ENCODE measurements at places on chromosomes 2 and 18.

DNA sequence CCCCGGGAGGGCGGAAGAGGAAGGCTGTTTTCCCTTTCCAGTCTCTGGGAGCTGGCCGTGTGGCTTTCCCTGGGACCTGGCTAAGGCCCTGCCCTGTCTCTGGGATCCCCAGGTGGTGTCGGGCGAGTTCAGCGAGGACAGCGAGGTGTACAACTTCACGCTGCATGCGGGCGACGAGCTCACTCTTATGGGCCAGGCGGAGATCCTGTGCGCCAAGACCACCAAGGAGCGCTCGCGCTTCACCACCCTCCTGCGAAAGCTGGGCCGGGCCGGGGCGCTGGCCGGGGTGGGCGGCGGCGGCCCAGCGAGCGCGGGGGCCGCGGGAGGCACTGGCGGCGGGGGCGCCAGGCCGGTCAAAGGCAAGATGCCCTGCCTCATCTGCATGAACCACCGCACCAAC is 11.2 kb downstream of the GAREM2 start:
- DNase-seq, result no peak

GRCh38 chr2:54901224-54901986 is 148.8 kb downstream of the RTN4 start:
- no peak for DNase-seq

- DNase-seq, result no peak
These were observed 32.6 kb upstream of the E2F6 start for GRCh38 chr2:11498543-11499034.

GRCh38 chr2:28627722-28628480 is 123.7 kb upstream of the PPP1CB start:
- no peak for DNase-seq

GRCh38 chr2:176914371-176914770 is 298.2 kb upstream of the HNRNPA3 start:
- no peak for DNase-seq

DNA sequence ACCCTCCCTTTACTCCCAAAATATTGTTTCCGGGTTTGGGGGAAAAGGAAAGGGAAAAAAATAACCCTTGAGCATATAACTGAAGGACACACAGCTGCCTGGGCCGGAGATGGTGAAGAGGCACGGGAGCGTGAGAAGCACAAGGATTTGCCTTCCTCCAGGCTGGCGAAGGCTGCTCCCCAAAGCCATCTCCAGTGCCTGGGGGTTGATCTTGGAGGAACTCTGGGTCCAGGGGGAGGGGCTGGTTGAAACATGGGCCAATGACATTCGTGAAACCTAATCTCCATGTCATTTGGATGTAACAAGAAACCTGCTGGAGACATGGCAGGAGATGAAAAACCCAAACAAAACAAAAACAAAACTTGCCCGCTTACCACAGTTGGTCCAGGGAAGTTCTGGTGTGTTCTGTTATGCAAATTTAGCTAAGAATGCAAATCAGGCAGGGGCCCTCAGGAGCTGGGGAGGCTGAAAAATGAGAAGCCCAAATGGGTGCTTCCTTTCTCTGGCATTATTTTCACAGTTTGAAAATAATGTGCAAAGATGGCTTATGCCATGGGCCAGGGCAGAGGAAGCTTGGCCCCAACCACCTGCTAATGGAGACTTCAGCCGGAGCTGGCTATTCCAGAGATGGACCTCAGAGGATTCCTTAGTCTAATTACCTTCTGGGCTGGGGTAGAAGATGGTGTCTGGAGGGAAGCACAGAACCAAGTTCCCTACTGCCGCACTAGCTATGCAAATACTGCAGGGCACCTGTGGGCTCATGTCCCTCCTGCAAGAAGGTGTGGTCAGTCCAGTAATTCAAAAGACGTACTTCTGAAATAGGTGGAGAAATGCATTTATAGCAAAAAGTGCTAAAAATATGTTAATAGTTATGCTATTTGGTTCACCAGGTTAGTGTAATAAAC is 180.9 kb downstream of the BCL2 start:
- DNase-seq, result no peak

All from stimulated activated CD8-positive, alpha-beta memory T cell treated with anti-CD3 and anti-CD28 coated beads, Interleukin-12 subunit alpha, Interleukin-12 subunit beta, amount 100 ng/mL, for 4 hours (primary cell).